ENCODE measurements at places on chromosomes 7 and 10.
A peak's percentile ranks its signal among the peaks of the same experiment; 100 is the strongest.

DNA sequence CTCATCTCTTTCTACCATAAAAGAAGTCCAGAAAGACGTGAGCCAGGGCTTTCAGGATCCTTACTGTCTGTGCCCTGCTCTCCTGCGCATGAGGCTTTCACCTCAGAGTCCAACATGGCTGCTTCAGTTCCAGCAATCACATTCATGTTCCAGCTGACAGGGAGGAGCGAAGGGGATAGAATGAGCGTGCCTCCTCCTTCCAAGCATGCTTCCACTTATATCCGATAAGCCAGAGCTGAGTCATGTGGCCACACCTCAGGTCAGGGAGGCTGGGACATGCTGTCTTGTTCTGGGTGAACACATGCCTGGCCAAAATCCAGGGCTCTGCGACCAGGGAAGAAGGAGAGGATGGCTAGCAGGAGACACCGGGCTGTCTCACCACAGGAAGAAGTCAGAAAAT is 248.2 kb downstream of the SKAP2 start:
- no peak for DNase-seq

- no peak for DNase-seq
Observed at GRCh38 chr10:23675585-23675984, 236.7 kb downstream of the OTUD1 start.

- DNase-seq: no peak
Observed at GRCh38 chr10:117539903-117540639, 2.5 kb upstream of the EMX2 start.

GRCh38 chr7:5704534-5704922 is 76.9 kb downstream of the RNF216 start:
- DNase-seq: peak; percentile 74

DNA sequence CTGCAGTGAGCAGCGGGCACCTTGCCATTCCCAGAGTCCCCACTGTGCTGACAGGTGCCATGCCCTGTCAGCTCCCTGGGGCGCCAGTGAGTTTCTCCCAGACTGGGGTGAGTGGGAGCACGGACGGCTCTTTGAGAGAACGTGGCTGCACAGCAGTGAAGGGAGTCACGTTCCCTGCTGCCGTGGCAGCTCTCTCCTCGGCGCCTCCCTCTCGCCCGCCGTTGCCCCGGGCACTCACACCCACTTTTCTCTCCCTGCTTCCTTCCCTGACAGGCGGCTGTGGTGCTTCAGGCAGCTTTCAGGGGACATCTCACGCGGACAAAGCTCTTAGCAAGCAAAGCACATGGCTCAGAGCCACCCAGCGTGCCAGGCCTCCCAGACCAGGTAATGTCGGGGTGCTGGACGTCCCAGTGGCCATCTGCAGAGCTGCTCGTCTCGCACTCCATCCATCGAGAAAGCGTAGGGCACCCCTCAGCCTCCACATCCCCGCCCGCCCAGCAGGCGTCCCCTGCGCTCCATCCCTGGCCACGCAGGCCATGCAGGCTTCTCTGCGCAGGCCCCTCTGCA is 27.1 kb upstream of the TTYH3 start:
- DNase-seq: no peak

DNA sequence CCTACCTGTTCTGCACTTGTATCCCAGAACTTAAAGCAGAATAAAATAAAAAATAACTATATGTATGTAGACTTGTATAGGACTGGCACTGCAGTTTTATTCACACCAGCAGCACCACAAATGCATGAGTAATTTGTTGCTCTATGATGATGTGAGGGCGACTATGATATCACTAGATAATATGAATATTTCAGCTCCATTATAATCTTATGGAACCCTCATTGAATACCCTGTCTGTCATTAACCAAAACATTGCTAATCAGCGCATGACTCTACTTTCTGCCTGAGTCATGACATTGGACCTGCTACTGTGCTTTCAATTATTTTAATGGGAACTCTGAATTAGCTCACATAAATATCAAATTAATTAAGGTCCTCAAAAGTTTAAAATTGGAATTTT is 129.4 kb upstream of the RHOBTB1 start:
- DNase-seq: no peak

GRCh38 chr10:132004052-132004451 is 22.3 kb upstream of the BNIP3 start:
- no peak for DNase-seq

DNA sequence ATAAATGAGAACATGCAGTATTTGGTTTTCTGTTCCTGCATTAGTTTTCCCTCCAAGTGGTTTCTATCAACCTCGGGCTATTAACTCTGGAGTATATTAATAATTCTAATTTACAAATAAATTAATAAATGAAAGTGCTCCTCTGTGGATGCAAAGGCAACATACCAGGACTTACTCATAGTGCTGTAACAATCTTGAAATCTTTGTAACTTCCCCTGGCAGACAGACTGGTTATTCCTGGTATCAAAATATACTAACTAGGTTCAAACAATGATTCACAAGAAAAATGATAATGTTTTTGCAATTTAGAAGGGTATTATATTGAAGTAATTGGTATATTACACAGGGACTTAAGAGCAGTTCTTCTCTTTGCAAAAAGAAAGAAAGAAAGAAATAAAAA is 177.2 kb downstream of the FANK1 start:
- no peak for DNase-seq

DNA sequence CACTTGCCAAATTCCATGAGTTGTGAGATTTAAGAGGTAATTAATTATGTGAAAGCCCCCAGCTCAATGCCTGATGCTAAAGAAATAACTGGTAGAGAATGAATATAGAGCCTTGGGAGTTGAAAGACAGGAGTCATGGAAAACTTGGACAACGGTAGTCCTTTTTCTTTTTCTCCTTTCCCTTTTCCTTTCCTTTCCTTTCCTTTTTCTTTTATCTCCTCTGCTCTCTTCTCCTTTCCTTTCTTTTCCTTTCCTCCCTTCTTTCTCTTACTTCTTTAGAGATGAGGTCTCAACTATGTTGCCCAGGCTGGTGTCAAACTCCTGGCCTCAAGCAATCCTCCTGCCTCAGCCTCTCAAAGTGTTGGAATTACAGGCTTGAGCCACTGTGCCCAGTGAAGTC is 7.9 kb upstream of the TSPAN15 start:
- no peak for DNase-seq

GRCh38 chr10:62803724-62804355 is 680 bp upstream of the ADO start:
- DNase-seq: no peak

DNA sequence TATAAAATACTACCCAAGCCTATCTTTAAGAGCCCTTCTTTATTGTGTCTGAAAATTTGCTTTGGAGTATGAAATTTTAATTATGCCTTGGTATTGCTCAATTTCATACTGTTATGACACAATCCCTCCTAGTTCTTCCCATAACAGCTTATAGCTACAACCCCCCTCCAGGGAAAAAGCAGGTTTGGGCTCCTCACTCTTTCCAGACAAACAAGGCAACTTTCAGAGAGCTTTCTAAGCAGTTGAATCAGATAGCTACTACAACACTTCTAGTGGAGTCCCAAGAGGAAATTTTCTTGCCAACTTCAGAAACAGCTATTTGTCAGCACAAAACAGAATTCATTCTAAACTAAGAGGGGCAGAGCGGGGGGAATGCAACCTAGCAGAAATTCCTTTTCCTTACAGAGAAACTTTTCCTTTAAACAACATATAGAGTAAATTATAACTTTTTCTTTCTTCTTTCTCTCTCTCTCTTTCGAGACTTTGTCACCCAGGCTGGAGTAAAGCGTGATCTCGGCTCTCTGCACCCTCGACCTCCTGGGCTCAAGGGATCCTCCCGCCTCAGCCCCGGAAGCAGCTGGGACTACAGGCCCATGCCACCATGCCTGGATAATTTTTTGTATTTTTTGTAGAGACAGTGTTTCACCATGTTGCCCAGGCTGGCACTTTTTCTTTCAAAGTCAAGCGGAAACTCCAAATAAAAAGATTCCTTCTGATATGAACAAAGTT is 26.0 kb upstream of the JMJD1C start:
- peak; percentile 54 for DNase-seq

DNA sequence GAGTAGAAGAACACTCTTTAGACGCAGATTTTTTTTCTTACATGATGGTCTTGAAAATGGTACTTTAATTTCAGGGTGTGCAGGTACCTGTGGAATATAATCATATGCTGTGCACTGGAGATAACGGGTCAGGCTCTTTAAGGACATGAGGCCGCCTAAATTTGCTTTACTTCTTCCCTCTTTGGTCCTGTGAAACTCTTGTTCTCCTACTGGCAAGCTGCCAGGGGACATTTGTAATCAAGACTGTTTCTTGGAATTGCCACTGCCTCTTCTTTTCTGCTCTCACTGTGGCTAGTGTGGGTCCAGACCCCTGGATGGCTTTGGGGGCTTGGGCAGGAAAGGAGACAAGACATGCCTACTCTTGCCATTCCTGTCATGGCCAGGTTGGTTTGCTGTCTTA is 146.0 kb downstream of the SND1 start:
- no peak for DNase-seq

DNA sequence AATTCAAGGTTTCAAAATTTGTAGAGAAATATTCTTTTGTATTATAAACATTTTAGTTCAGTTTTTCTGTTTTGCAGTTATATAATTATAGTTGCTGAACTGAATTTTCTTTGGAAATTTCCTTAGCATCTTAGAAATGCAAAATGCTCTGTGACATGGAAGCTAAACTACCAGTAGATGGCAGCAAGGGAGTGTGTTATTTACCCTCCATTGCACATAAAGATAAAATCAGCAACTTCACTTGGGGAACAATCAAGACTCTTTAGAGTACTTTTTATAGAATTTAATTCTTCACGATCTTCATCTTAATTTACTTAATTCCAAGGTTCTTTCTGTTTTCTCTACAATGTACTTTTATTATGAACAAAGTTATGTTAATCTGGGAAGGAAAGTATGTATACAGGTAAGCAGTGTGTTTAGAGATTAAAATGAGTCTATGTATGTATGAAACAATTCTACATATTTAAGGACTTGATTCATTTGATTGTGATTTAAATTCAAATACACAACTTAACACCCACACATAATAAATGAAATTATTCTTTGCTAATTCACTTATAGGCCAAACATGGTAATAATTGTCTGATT is 404.2 kb downstream of the THSD7A start:
- DNase-seq: peak; percentile 23

DNA sequence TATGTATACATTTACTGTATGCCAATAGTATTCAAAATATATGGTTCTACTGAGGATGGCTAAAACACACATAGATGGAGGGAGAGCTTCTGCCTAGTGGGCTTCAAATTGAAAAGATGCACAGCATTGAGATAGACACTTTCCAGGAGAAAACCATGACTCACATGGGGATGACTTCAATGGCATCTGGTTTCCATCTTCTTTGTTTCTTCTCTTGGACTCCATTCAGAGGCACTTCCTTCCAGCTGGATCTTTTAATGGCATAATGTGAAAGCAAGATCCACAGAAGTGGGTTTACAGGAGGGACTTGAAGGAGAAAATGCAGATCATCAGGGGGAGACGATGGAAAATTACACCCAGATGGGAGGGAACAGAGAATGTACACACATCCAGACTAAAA is 84.9 kb downstream of the ZNF365 start:
- DNase-seq: peak; percentile 48

DNA sequence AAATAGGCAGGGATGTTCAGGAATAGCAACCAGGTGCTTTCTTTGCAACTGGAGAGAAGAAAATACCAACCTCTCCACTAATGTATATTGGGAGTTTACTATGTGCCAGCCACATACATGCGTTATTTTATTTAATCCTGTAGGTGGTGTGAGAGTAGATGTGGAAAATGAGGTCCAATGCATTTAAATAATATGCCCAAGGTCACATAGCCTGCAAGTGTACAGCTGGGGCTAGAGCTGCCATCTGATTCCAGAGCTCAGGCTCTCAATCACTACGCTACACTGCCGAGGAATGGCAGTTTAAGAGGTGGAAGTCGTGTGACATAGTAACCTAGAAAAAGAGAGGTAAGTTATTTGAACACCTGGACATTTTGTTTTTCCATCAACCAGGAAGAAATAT is 277.0 kb downstream of the EXOC4 start:
- DNase-seq: no peak

DNA sequence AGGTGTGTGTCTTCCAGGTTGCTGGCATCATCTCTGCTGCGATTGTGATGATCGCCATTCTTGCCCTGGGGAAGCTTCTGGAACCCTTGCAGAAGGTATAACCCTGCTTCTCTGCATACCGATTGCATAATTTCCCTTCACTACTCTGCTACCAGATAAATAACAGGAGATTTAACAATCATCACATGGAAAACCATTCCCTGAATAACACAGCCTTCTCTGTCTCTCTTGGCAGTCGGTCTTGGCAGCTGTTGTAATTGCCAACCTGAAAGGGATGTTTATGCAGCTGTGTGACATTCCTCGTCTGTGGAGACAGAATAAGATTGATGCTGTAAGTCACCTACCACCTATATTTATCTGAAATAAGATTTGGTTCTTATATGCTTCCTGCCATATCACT is 33.8 kb downstream of the SLC26A4 start:
- DNase-seq: no peak

DNA sequence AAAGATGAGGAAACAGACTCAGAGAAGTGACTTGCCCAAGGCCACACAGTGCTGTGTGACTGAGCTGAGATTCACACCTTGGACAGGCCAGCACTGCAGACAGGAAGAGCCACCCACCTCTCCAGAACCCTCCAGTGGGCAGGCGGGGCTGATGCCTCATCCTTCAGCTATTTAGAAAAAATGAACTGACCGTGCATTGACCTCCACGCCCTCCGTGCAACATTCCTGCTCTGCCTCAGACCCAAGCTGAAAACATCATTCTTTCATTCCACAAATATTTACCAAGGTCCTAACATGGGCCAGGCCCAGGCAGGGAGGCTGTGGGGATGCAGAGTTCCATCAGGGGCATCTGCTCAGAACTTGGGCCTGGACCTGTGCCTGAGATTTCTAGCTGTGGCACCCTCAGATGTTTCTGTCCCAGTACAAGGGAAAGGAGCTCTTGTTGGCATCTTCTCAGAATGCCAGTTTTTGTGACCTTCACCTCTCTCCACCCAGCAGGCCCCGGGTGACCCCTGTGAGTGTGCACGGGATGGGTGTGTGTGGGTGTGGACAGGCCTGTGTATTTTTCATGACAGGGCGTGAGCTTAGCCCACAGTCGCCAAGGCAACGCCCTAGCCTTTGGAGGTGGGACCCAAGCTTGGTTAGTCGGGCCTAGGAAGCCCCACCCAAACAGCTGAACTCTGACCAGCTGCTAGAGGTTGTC is 6.5 kb downstream of the VSIR start:
- peak; percentile 96 for DNase-seq

DNA sequence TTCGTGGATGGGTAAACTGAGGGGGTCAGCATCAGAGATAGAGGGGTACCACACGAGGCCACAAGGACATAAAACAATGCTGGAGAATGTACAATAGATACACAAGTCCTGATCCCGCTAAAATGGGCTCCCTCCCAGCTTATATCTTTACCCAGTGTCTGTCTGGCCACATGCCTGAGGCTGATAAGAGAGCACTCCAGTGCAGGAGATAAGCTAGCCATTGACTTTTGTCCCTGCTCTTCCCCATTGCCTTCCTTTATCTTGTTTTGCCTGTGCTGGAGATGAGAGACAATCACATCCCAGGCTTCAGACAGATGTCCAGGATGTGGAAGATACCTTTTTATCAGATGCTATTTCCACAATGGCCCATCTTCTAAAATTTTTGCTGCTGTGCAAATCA is 6.0 kb downstream of the GAD2 start:
- no peak for DNase-seq
